Left ventricle myocardium inferior (tissue), 1 donor: ENCODE measurements at places on chromosomes 3 and 15. TPM values are rescaled to one million over a fixed set of nuclear protein-coding genes. Genes with fewer than 3 reads are reported as not detected.

RLBP1 gene
- total RNA-seq, result not detected

GRCh38 chr3:25171897-25172296 is 256.2 kb upstream of the RARB start:
- H3K27me3 ChIP-seq, result no peaks in the 10 kb centered on the region
- no peak overlapping the region for H3K4me3 ChIP-seq
- H3K4me1 ChIP-seq, result no peaks in the 10 kb centered on the region
- H3K36me3 ChIP-seq, result no peaks in the 10 kb centered on the region
- no peak overlapping the region for H3K27ac ChIP-seq

- no peaks in the 10 kb centered on the region for H3K36me3 ChIP-seq
- no peak overlapping the region for H3K27ac ChIP-seq
- no peaks in the 10 kb centered on the region for H3K27me3 ChIP-seq
- H3K4me3 ChIP-seq, result no peak overlapping the region
- no peaks in the 10 kb centered on the region for H3K4me1 ChIP-seq
These were observed 729.2 kb downstream of the ROBO1 start for GRCh38 chr3:79038636-79039035.

DNA sequence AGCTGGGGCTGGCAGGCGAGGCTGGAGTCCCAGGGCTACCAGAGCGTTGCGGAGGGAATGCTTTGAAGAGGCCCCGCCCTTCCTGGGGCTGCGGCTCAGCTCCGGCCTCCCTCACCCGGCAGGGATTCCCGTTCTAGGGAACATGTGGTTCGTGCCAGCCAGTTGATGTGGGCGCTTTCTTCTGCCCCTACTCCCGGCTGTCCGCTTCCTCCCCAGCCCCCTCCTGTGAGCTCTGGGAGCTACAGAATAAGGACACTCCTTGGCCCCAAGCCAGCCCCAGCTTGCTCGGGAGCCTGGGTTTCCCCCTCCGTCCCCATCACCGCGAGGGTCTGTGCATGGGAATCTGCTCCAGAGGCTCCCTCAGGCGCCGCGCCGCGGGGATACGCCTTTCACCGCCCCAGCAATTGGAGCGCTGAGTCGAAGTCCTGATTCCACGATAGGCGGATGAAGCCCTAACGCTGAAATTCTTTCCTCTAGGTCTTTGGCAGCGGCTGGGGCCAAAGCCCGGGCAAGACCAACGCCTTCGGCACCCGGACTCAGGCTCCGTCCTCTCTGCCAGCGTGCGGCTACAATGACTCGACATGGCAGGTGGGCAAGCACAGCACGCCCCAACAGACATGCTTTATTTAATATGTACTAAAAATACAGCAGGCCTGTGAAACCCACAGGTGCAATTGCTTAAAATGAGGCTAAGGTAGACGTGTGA is 69.5 kb downstream of the KLF15 start:
- peak overlapping the region; percentile 62 for H3K4me3 ChIP-seq
- DNase-seq, result peak; percentile 72
- H3K36me3 ChIP-seq, result no peaks in the 10 kb centered on the region
- H3K4me1 ChIP-seq, result peaks cover 42% of the 10 kb centered on the region
- H3K27me3 ChIP-seq, result peaks cover 7% of the 10 kb centered on the region

MB21D2 gene
- 1.8 TPM for total RNA-seq

DNA sequence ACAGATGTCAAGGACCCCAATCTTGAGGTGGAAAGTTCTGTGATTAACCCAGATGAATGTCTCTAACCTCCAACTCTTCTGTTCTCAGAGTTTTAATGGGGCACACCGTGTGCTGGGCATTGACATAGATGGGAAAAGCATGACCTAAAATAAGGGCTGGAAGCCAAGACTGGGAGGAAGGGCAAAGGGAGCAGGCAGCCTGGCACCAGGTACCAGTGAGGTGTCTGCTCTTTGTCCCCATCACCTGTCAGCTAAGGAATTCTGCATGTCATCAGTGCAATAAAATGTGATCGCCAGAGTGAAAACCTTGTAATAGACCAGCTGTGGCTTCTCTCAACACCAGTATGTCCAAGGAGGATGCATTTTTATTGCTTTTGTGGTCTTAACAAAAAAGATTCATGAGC is 143.5 kb upstream of the TPM1 start:
- peak overlapping the region; percentile 91 for H3K27ac ChIP-seq
- H3K27me3 ChIP-seq, result no peaks in the 10 kb centered on the region
- H3K36me3 ChIP-seq, result no peaks in the 10 kb centered on the region
- DNase-seq, result no peak
- H3K4me3 ChIP-seq, result no peak overlapping the region

DNA sequence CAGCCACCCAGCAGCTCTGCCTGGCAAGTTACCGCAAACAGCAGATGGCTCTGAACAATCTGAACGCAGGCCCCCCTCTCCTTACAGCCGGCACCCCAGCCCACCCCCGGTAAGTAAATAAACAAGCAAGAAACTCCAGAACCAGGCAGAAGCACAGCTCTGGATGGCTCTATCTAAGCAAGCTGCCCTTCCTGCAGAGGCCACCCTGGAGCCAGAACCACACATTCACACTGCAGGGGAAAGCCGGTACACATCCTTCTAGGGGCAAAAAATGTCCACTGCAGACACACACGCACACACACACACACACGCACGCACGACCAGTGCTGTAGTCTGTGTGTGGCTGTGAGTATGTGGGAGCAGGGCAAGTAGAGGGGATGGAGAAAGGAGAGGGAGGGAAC is 63.9 kb downstream of the ADCY5 start:
- no peaks in the 10 kb centered on the region for H3K27me3 ChIP-seq
- peak overlapping the region; percentile 89 for H3K27ac ChIP-seq
- H3K4me3 ChIP-seq, result peak overlapping the region; percentile 55
- DNase-seq, result peak; percentile 54

DNA sequence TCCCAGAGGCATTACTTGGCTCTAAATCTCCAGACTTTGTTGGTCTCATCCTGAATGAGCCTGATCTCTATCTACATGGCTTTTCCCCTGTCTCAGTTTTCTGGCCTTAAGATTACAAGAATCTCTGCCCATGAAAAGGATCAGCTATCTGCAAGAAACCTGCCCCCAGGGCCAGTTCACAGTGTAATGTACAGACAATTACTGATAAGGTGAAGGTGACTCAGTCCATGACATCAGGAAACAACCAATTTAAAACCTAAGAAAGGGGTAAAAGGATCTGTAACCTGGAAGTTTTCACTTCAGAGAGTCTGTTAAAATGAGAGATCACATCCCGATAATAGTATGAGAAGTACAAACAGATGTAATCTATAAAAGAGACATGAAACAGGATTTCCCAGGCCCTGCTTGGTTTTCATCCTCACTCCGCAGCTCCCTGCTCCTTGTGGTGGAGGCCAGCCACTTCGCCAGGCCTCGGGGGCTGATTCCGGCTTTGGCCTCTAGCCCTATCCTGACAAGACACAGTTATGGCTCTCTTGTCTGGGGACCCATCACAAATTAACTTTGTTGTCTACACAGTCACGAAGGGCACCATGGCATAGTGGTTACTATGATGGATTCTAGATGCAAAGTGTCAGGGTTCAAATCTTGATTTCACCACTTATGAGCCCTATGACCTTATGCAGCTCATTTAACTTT is 136.9 kb downstream of the THSD4 start:
- no peak for DNase-seq
- H3K4me1 ChIP-seq, result peaks cover 55% of the 10 kb centered on the region
- H3K36me3 ChIP-seq, result peaks cover 6% of the 10 kb centered on the region
- H3K27me3 ChIP-seq, result no peaks in the 10 kb centered on the region
- H3K27ac ChIP-seq, result peak overlapping the region; percentile 66
- H3K4me3 ChIP-seq, result no peak overlapping the region

GRCh38 chr15:69117431-69117871 is 43.0 kb upstream of the GLCE start:
- H3K4me3 ChIP-seq, result no peak overlapping the region
- H3K4me1 ChIP-seq, result no peaks in the 10 kb centered on the region
- H3K27me3 ChIP-seq, result peaks cover 32% of the 10 kb centered on the region
- no peak overlapping the region for H3K27ac ChIP-seq

GRCh38 chr3:173354124-173354523 is 43.4 kb upstream of the NLGN1 start:
- DNase-seq, result no peak
- H3K27ac ChIP-seq, result no peak overlapping the region
- no peaks in the 10 kb centered on the region for H3K36me3 ChIP-seq
- no peaks in the 10 kb centered on the region for H3K4me1 ChIP-seq
- H3K4me3 ChIP-seq, result no peak overlapping the region

GRCh38 chr3:155420406-155420805 is 126.9 kb upstream of the STRIT1 start:
- H3K27ac ChIP-seq, result no peak overlapping the region
- H3K4me3 ChIP-seq, result no peak overlapping the region
- H3K36me3 ChIP-seq, result no peaks in the 10 kb centered on the region
- H3K27me3 ChIP-seq, result no peaks in the 10 kb centered on the region
- H3K4me1 ChIP-seq, result peaks cover 9% of the 10 kb centered on the region
- no peak for DNase-seq
